ENCODE measurements at places on chromosomes 1 and 21. TPM values are rescaled to one million over a fixed set of nuclear protein-coding genes. Genes with fewer than 3 reads are reported as not detected.
A peak's percentile ranks its signal among the peaks of the same experiment; 100 is the strongest.

DNA sequence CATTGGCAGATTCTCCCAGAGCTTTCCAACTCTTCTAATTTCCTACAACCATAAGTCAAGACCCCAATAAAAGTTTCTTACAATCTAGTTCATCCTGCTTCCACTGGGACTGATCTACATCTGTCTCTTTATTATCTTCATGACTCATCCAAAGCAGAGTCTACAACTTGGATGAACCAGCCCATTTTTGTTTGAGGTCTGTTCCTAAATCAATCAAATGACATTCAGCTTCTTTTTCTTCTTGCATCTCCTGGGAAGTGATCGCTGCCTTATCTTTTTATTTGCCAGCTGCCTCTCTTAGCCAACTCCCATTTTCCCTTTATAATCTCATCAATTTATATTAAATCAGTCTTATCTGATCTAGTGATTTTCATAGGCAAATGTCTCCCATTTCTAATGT lies 105.6 kb downstream of the ERG start:
- DNase-seq, result no peak

GRCh38 chr21:34073032-34073748 lies at the start of the genes MRPS6 and SLC5A3:
Gene MRPS6 (plus strand): TSS chr21:34073578. CDS start chr21:34073701, 123 bp downstream.
Gene SLC5A3 (plus strand): TSS chr21:34073578. CDS start chr21:34095199, 21,621 bp downstream.
- no peak for DNase-seq

DNA sequence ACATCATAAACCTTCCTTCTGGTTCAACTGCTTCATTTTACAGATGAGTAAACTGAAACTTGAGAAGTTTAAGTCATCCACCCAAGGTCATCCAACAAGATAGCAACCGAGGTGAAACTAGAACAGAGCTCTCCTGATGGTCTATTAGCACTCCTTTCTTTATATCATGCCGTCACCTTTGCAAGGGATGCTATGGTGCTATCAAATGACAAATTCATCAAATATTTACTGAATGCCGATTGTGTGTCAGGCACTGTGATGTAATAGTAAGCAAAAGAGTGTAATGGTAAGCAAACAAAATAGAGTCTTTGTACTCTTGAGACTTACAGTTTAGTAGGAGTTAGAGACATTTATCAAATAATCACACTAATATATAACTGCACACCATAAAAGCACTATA lies 14.0 kb upstream of the SGIP1 start:
- no peak for DNase-seq

The CNTN2 gene
- total RNA-seq, result 7.4 TPM

The OR2G6 gene
- total RNA-seq, result not detected

- peak; percentile 91 for DNase-seq
These were observed 35.5 kb upstream of the HHAT start for GRCh38 chr1:210293171-210293607.

Measured in vagina (tissue), 2 donors.